ENCODE measurements at places on chromosomes 6 and 20. TPM values are rescaled to one million over a fixed set of nuclear protein-coding genes. Genes with fewer than 3 reads are reported as not detected.

Gene SYNE1
- total RNA-seq = 130 TPM

Gene FOXQ1
- total RNA-seq = not detected

Gene PAX1
- not detected for total RNA-seq

Gene LGSN
- total RNA-seq = not detected

Gene SNAP25
- total RNA-seq = 9.0 TPM

All from right cardiac atrium (tissue), 5 donors.